ENCODE measurements at places on chromosomes 12 and 14. TPM values are rescaled to one million over a fixed set of nuclear protein-coding genes. Genes with fewer than 3 reads are reported as not detected.
A peak's percentile ranks its signal among the peaks of the same experiment; 100 is the strongest.

ZC3H14 gene
- total RNA-seq = 93.1 TPM

DNA sequence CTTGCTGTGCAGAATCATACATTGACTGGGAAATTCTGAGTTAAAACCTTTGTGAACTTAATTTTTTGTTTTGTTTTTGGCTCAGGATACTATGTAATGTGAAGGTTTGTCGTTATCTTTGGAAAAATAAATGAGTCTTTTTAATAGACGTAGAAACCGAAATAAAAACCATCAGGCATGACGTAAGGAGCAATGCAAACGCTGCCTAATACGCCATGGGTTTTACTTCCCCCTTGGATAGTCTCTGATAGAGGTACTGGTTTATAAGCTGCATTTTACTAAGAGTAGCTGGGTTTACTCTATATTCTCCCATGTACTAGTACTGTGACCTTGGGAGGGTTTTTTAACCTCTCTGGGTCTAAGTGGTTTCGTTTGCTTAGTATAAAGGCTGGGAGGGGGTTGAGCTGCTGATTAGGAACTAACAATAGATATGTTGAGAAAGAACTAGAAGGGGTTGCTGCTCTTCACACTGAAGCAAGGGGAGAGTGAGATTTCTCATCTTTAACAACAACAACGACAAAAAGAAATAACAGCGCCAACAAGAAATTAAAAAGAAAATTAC lies 66.8 kb upstream of the SLCO1C1 start:
- DNase-seq = no peak

RNASE7 gene
- not detected for total RNA-seq

GRCh38 chr12:59928416-59928815 lies 332.6 kb downstream of the SLC16A7 start:
- DNase-seq = no peak

DNA sequence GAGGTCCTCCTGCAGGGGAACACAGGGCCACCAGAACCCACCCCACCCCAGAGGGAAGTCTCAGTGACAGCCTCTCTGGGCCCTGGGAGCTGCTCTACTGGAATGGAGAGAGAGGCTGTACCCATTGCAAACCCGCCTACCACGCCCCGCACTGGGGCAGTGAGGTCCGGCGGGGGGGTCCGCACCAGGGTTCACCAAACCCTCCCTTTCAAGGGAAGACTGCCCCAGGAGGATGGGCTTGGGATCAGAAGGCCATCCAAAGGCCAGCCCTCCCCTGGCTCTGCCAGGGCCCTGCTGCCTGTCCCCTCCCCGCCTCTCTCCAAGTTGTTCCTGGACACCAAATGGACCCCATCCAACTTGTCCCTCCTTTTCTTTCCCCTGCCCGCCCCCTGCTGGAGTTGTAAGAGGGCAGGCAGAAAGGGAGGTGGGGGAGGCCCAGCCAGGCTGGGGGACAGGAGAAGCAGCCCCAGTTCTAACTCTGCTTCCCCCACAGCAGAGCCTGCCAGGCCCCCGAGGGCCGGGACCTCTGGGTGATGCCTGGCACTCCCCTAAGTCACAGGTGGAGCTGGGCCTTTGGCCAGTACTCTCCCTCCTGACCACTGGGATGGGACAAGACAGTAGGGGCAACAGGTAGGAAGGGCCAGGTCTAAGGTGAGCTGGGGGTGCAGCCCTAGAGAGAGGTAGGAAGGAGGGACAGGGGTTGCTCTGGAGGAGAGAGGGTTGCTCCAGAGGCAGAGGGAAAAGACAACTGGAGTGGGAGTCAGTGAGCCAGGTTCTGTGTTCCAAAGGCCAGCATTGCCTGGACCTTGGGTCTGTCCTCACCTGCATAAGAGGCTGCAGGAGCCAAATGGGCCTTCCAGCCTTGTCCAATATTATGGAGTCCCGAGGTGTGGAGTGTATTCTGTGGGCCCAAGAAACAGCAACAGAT lies 3.2 kb upstream of the DIO3 start:
- DNase-seq = peak; percentile 9

DNA sequence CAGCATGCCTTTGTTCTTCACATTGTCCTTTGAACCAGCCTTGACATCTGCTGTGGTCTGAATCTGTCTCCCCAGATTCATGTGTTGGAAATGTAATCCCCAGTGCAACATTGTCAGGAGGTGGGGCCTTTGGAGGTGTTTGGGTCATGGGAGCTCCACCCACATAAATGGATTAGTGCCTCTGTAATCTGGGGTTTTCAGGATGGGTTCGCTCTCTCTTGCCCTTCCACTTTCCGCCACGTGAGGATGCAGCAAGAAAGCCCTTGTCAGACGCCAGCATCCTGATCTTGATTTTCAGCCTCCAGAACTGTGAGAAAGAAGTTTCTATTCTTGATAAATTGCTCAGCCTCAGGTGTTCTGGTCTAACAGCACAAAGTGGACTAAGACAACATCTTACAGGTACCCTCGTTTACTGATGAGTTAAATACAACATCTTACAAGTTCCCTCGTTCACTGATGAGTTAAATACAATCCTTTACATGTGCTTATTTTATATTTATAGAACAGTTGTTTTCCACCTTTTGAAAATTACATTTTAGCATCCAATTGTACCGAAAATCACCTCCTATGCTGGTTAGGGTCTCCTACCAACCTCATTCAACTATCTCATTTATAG lies 54.4 kb upstream of the RIMBP2 start:
- no peak for DNase-seq

DNA sequence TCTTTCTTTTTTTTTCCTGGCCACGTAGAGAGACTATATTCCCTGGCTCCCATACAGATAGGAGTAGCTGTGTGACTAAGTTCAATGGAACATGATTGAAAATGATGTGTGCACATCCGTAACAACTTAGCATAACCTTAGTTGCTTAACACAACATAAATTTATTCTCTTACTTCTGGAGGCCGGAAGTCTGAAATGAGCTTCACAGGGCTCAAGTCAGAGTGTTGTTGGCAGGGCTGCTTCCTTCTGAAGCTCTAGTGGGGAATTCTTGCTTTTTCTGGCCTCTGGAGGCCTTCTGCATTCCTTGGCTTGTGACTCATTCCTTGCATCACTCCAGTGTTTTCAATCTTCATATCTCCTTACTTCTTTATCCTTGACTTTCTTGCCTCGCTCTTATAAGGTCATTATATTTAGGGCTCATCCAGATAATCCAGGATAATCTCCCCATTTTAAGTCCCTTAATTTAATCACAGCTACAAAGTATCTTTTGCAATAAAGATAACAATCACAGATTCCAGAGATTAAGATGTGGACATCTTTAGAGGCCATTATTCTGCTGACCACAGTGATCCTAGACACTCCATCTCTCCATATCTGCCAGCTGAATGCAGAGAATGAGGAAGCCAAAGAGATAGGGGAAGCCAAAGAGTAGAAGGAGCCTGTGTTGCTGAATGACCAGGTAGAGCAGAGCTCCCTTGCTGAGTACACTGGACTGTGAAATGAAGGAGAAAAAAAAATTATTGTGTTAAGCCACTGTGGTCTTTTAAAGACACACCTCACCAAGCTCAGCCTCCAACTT lies 21.0 kb upstream of the SNX6 start:
- DNase-seq = peak; percentile 59

GRCh38 chr12:19440019-19440858 lies 947 bp downstream of the AEBP2 start:
- DNase-seq = no peak

DNA sequence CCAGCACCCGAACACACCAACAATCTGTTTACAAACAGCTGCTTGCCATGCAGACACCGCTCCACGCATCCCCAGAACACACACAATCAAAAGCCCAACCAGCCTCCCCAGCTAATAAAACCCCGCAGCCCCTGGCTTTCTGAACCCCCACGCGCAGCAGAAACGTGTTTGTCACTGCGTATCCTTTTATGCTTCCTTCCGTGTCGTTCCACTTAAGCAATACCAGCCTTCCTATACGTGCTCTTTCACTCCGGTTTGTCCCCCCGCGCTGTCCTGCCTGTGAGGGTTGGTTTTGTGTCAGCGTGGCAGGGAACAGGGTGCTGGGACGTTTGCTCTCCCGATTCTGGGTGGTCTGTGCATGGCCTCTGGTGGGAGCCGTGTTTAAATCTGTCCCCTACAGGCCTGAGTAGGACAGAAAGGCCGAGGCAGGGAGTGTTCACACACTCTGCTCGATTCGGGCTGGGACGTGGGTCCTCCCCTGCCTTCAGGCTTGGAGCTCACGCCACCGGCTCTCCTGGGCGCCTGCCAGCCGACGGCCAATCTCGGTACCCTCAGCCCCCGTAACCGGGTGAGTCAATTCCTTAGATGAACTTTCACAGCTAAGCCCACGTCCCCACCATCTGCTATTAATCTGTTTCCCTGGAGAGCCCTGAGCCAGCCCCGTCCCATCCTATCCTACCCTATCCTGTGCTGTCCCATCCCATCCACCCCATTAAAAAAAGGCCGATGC lies 60.0 kb downstream of the NOC4L start:
- no peak for DNase-seq

- no peak for DNase-seq
Measured at GRCh38 chr14:34177466-34177865, 226.6 kb upstream of the EGLN3 start.

GRCh38 chr12:52121824-52122539 lies 42.5 kb downstream of the SMIM41 start:
- peak; percentile 52 for DNase-seq

- no peak for DNase-seq
Measured at GRCh38 chr12:49790741-49791555, 37.3 kb downstream of the NCKAP5L start.

DNA sequence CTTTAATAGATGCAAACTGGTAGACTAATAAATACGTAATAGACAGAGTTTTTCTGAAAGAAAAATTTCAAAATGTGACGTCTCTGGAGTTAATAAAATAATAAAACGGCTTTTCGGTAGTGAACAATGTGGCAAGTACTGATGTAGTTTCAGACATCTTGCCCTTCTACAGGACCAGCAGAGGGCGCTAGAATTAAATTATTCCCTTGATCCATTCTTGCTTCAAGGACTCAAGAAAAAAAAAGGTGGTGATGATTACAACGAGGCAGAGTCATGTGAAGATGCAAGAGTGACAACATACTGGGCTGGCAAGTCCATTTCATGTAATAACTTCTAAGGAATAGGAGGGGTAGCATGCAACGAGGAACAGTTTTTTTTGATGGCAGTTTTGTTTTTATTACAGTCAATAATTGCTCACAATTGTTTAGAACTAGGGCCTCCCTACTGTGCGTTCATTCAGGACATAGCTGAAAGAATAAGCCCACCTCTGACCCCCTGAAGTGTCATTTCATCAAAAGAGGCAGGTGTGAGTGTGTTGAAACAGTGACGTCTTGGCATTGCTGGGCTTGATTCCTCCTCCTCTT lies 101.0 kb upstream of the GZMB start:
- DNase-seq = peak; percentile 75

NXPH4 gene
- total RNA-seq = 10.7 TPM
